Adipocyte (in vitro differentiated cells): ENCODE measurements at places on chromosomes 1 and 21.
A peak's percentile ranks its signal among the peaks of the same experiment; 100 is the strongest.

GRCh38 chr1:48051466-48052126, 54.4 kb upstream of the TRABD2B start:
- no peak for DNase-seq

DNA sequence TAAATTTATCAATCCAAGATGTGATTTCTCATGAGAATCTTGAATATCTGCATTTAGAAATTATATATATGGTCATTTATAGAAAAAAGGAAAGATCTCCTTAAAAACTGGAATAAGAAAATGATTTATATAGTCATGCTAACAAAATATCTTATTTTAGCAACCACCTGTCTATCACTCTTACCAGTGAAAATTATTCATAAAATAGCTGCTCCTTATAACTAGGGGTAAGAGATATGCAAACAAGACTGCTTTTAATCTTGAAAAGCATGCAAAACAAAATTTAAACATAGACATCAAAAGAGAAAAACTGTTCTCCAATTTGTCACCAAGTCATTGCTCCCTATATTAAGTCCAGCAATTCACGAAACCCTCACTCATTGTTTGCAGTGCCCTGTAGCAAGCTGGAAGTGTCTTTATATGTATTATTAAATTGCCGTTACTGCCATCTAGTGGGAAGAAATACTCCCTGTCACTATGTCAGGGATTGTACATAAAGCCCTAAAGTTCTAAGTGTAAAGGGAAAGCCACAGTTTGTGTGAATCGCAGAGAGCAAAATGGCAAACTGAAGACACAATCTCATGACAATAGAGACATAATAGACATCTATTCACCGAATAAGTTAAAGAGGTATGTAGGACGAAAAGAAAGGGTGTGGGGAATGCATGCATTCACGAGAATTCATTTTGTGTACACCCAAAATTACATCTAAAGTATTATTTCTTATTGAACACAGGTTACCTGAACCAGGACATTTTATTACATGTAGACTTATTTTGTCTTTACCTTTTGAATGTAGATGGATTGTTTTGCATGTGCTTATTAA, 600.5 kb downstream of the USP25 start:
- DNase-seq: peak; percentile 92

DNA sequence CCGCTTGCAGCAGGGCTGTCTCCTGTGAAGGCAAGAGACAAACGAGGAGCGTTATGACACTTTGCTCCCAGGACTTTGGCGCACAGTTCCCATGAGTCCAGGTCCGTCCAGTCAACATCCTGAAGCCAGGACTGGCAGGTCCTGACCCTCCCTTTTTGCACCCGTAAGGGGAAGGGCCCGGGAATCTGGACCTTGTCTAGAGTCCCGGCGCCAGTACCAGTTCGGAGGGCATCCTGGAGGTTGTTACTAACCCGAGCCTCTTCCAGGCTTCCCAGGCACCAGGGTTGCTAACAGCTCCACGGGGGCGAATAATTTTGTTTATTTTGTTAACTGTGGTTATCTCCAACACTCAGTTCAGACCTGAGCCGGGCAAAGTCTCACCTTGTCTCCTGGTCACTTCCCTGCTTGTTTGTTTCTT, 682 bp upstream of the RWDD3 start:
- peak; percentile 40 for DNase-seq

DNA sequence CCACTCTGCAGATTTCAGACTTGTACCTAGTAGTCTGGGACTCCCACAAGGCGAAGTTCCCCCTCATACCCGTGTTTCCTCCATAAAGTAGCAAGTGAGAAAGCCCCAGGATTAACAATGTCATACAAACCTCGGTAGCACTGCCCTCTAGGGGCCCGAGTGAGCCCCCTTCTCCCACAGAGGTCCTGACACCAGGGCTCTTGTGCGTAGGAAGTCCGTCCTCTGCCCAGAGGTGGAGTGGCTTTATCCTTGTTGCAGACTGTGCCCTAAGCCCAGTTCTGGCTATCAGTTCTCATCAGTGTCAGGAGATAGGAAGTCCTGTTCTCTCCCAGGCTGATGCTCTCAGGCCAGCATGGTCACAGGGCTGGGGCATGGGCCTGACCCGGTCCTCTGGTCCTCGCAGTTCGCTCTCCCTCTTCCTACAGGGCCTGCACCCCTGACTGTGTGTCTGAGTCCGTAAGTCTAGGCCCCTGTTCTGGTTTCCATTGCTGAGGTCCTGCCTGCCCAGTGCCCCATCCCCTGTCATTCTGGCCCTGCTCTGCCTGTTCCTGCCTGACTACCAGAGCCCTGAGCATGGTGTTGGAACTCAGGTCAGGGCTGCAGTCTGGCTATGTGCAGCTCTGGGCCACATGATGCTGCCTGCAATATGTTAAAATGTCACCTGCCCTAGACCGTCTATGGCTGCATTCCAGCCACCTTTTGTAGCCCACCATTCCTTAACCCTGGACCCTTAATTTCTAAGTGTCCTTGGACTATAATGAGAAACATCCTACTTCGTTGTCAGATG, 285.6 kb downstream of the ASTN1 start:
- DNase-seq: no peak

- no peak for DNase-seq
These were observed 4.5 kb upstream of the NCMAP start for GRCh38 chr1:24551290-24551959.
